Ovary (tissue), 10 donors: ENCODE measurements at places on chromosomes 12 and 14. TPM values are rescaled to one million over a fixed set of nuclear protein-coding genes. Genes with fewer than 3 reads are reported as not detected.

- DNase-seq: no peak
Measured at GRCh38 chr12:131507094-131507493, 203.8 kb upstream of the SFSWAP start.

GRCh38 chr14:100402631-100403030 is 79.5 kb downstream of the SLC25A47 start:
- no peak for DNase-seq

The RBP5 gene
- polyA plus RNA-seq: 6.4 TPM

The CCDC197 gene
- not detected for polyA plus RNA-seq

DNA sequence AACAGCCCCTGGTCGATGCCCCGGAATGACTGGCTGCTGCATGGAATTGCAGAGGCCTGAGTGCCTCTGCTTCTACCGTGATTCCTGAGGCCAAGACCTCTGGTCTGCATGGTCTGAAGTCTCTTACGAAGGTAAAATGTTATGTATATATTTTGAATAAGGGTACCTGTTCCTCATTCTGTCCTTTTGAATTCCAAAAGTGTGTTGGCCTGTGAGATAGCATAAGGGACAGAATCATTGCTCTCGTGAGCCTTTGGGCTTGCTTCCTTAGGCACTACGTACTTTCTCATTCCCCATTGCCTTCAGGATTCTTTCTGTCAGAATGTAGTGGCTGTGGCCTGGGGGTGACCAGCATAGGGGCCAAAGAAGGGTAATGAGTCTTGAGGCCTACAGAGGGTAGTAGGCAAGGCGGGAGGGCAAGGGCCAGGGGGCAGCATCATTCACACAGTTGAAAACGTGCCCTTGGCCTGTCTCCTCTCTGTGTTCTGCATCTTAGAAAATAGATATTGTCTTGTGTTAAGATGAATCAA is 19.5 kb downstream of the TRAF3 start:
- DNase-seq: no peak

DNA sequence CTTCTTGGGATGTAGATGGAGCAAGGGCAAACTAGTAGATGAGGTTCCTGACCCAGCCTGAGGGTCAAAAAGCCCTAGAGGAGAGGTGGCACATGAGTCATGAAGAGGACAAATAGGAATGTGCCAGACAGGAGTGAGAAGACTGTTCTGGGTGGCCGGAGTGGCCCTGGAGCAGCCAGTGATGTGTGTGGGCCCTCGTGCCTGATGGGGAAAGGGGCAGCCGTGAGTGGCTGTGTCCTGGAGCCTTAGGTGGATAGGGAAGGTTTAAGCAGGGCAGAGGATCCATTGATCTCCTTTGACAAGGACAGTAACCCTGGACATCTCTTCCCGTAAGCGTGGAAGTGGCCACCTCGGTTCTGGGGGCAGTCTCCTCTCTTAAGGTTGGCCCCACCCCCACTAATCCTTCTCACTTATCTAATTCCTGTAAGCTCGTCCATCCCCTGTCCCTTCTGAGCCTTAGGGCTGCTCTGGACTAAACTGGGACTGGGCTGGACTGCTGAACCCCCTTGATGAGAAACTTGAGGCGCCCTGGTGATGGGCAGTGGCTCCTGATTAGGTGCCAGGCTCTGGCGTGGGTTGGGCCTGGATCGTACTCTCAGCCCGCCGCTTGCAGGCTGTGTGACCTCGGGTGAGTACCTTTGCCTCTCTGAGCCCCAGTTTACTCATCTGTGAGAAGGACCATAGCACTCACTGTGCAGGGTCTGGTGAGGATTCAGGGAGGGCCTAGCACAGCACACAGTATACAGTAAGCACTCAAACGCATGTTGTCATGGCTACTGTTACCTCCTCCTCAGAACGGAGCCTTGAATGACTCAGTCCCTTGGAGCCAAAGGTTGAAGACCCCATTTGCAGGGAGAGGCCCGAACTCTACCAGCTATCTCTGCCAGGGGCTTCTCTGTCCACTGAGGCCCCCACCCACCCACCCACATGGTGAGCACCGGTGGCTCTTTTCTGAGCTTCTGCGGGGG is 4.0 kb downstream of the FAM222A start:
- DNase-seq: peak; percentile 45

DNA sequence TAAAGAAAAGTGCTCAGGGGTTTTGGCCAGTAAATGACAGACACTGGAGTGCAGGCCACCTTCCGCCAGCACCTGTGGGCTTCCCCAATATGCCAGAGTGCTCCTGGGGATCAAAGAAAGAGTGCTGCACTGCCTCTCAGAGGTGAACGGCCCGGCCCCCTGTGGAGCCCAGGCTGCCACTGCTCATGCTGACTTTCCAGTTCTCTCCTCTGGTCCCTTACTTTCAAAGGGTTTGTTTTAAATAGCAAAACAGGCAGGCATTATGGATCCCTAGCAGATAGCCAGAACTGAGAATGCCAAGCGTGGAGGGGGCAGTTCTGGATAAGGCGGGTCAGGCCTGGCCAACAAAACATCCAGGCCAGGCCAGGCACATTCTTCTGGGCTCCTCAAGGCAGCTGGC is 59.6 kb downstream of the MDM2 start:
- DNase-seq: no peak
